B cell (primary cell): ENCODE measurements at places on chromosomes 4 and X.

- DNase-seq: no peak
Measured at GRCh38 chr4:85409251-85409650, 65.7 kb upstream of the ARHGAP24 start.

- DNase-seq: no peak
Measured at GRCh38 chr4:36004204-36004851, 240.0 kb downstream of the ARAP2 start.

GRCh38 chr4:171847751-171848150, 34.5 kb downstream of the GALNTL6 start:
- DNase-seq: no peak

DNA sequence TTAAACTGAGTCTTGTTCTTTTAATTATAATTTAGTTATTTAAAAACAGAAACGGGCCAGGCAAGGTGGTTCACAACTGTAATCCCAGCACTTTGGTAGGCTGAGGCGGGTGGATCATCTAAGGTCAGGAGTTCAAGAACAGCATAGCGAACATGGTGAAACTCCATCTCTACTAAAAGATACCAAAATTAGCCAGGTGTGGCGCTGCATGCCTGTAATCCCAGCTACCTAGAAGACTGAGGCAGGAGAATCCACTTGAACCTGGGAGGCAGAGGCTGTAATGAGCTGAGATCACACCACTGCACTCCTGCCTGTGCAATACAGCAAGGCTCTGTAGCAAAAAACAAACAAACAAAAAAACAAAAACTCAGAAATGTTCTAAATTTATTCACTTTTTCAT, 852.9 kb downstream of the TECRL start:
- no peak for DNase-seq

DNA sequence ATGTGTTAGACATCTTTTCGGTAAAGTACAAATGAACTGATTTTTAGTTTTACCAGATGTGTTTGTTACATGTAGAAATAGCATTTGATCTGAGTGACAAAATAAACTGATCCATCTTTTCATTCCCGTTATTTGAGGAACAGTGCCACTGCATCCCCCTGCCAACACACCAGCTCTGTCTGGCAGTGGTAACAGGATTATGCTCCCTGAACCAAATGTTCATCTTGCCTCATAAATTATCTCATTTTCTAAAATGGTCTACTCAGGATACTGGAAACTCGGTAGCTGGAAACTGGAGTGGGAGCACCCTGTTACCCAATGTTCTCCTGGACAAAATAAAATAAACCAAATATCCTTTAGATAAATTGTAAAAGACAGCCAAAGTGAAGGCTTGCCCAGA, 171.6 kb downstream of the FAT4 start:
- DNase-seq: no peak
